Left colon (tissue), 2 donors: ENCODE measurements at places on chromosomes 12 and 14. TPM values are rescaled to one million over a fixed set of nuclear protein-coding genes. Genes with fewer than 3 reads are reported as not detected.

GRCh38 chr14:96191353-96191752, 13.3 kb upstream of the BDKRB2 start:
- DNase-seq: no peak

DNA sequence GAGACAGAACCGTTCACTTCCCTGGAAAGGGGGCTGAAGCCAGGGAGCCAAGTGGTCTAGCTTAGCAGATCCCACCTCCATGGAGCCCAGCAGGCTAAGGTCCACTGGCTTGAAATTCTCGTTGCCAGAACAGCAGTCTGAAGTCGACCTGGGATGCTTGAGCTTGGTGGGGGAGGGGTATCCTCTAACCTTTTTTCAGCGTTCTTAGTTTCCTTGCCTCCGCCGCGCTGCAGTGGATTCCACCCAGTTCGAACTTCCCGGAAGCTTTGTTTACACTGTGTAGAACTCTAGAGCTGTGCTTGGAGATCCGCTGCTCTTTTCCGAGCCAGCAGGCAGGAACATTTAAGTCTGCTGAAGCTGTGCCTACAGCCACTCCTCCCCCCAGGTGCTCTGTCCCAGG, 45.2 kb upstream of the FKBP4 start:
- no peak for DNase-seq

GRCh38 chr12:59597385-59597781, 1.6 kb downstream of the SLC16A7 start:
- no peak for DNase-seq

DNA sequence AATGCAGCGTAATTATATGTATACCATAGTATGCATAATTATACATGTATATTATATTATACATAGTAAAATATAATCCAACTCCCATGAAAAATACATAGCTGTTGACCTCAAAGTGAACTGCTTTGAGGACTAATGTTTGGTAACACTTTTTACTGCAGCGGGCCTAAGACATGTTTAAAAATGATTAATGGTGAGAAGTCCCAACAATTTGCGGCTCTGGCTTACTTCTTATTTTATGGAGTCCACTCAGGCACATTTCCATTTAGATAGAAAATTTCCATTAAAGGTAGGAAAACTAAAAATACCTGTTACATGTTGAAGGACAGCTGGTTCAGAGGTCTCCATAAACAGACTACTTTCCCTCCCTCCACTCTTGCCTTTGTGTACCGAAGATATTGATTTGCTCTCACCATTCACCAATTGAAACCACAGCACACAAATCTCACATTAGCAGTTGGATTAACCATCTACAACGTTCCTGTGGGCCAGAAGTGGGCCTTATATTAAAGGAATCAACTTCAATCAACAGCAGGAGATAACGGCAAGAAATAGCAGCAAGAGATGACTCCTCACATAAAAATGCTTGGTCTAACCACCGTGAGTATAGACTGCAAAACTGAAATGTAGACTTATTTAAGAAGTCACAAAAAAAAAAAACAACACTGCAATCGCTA, 14.1 kb upstream of the NT5DC3 start:
- no peak for DNase-seq

GRCh38 chr12:28568118-28568517, 377.9 kb downstream of the CCDC91 start:
- DNase-seq: no peak

DNA sequence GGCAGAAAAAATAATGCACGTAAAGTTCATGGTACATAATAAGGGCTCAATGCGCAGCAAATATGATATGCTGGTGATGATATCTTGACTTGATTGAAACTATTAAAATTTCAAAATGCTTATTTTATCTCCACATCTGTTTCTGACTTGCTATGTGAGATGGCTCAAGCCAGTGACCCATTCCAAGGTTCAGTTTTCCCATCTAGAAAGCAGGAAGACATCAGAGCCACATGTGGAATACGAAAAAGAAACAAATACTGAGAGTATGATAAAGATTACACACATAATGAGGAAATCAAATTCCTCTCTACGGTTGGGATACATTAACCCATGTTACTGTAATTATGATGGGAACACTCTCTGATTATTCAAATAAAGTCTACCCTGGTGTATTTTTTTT, 24.0 kb upstream of the TSPAN11 start:
- DNase-seq: no peak

- no peak for DNase-seq
Measured at GRCh38 chr14:52960627-52961026, 9.8 kb upstream of the FERMT2 start.

GRCh38 chr12:113083863-113084435, 27.4 kb downstream of the DTX1 start:
- DNase-seq: no peak

DNA sequence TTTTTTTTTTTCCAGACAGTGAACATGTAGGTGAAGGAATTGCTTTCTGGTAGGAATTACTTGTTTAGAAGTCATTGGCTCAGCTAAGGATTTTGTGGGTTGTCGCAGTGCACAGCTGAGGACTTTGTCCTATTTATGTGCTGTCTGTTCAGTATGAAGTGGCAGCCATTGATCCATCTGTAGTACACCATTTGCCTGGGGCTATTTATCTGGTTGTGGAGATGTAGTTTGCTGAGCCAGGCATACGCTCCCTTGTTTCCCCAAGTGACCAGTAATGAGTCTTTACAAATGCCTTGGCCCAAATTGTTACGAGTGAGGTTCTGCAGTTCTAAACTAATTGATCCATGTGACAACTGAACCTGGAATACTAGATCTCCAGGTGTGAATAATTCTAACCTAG, 140.1 kb downstream of the NRXN3 start:
- DNase-seq: no peak

DNA sequence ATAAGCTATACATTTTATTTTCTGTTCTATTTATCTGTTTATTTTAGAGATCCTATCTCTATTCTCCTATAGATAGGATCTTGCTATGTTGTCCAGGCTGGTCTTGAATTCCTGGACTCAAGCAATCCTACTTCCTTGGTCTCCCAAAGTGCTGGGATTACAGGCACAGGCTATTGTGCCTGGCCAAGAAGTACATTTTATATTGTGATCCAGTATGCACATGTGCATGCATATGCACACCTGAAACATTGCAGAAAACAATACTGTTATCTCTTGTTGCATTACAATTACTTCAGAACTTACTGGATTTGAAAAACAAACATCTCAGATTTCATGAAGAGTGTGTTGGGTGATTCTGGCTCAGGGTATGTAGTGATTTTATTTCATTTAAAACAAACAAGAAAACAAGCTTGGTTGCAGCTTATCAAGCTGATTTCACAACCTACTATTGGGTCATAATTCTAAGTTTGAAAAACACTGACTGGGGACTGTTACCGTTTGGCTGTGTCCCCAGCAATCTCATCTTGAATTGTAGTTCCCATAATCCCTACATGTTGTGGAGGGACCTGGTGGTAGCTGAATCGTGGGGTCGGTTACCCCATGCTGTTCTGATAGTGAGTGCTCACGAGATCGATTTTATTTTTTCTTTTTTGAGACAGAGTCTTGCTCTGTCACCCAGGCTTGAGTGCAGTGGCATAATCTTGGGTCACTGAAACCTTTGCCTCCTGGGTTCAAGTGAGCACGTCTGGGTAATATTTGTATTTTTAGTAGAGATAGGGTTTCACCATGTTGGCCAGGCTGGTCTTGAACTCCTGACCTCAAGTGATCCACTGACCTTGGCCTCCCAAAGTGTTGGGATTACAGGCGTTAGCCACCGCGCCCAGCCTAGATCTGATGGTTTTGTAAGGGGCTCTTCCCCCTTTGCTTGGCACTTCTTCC, 31.3 kb downstream of the ERC1 start:
- DNase-seq: no peak

GRCh38 chr14:77918448-77918847, 118.5 kb downstream of the ADCK1 start:
- no peak for DNase-seq

- DNase-seq: peak; percentile 93
Measured at GRCh38 chr14:23237772-23238594, at the start of gene RNF212B. RNF212B (plus strand) TSS chr14:23237936; CDS start chr14:23240346, 2,410 bp downstream.

DNA sequence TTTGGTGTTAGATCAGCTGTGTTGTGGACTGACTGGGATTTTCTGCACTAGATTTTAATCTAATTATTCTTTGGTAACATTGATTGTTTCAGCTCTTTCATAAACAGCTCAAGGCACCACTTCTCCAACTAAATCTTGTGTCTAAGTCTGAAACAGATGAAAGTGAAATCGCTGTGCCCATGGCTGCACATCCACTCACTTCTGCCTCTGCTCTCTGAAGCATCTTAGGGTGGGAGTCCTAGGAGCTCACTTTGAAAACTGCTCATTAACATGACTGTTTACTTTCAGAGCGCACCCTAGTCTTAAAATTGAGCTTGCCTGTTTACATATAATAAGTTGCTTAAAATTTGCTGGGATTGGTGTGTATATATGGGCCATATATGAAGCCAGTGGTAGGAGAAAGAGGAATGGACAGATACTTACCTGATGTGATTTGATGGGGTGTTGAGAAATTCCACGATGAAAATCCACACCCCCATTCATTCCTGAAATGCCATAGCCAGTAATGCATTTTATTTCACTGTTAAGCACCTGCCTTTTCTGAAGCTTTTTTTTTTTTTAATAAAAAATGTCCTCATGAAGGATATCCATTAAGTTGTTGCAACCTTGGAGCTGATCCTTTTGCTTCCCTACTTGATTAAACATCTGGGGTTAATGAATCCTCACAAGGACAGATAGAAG, 52.8 kb downstream of the PPFIBP1 start:
- no peak for DNase-seq

- no peak for DNase-seq
Measured at GRCh38 chr14:37403626-37404025, 191.4 kb downstream of the FOXA1 start.

DNA sequence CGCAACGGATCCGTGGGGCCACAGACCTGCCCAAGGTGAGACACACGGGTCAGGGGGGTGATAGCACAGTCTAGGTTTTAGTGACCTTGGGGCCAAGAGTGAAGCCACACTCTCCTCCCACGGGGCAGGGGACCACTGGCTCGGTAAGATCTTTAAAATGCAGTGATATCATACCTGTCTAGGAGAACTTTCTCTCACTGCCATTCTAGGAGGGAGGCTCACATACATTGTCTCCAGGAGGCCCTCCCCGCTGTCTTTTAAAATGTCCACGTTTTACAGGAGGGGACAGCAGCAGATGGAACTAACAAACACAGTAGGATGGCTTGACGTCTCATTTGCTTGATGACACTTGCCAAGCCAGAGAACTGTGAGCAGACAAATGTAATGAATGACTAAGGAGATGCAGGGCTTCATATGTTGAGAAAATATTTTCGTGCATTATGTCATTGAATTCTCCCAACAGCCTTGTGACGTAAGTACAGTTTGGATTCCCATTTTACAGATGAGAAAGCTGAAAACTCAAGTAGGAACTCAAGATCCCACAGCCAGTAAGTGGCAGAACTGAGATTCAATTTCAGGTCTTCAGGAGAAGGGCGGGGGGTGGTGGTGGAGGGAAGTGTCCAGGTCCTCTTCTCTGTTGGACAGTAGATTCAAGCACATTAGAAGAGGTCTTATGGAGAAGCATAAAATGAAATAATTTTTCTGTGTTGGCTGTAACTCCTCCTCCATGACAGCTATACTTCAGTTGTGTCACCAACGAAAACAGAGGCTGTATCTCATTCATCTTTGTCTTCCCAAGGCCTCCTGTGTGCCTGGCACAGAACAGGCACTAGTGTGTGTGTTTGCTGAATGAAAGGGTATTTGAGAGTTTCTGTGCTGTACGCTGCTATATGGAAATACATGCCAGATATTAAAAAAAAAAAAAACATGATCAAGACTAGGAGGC, 2.1 kb downstream of the VASH1 start:
- no peak for DNase-seq

- no peak for DNase-seq
Measured at GRCh38 chr12:124218243-124218560, 76.7 kb upstream of the RFLNA start.

DNA sequence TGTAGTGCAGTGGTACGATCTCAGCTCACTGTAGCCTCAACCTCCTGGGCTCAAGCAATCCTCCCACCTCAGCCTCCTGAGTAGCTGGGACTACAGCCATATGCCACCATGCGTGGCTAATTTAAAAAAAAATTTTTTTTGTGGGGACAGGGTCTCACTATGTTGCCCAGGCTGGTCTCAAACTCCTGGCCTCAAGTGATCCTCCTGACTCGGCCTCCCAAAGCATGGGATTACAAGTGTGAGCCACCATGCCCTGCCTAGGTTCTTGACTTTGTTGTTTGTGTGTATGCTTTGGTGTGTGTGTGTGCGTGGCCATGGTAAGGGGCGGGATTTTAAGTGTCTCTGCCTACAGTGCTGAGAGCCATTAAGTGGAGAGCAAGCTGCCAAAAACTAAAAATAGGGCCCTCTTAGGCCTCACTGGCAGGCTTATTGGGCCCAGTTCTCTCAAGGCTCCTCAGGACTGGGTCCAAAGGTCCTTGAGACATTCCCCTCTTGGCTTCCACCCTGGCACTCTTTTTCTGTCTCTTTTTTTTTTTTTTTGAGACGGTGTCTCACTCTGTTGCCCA, 5.1 kb downstream of the COX14 start:
- DNase-seq: no peak

DNA sequence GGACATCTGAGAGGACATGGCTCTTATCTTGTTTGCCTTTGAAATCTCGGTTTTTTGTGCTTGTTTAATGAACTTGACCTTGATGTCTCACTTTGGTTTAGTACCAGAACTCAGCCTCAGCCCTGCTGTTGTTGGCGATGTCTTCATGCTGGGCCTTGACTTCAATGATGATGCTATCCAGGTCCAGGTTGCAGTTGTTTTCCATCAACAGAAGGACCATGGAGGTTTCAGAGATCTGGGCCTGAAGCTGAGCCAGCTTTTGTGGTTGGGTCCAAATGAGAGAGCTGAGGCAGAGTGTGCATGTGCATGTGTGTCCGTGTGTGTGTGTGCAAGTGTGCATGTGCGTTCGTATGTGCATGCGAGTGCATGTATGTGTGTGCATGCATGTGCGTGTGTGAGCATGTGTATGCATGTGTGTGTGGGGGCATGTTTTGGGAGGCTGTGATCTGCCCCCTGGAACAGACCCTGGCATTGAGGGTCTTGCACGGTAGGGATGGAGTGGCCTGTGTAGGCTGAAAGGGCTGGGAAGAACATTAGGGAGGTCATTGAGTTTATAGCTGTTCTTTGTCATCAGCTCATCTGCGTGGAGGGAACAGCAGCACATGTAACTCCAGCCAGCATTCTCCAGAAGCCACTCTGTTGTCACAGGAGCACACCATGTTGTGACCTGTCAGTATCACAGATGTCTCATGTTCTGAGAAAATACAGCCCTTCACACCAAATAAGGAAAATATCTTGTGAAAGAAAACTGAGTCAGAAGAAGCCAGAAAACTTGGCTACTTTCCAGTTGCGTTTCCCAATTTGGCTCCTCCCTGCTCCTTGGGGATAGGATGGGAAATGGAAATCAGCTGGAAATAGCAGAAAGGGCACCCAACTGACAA, 10.0 kb upstream of the KRT82 start:
- DNase-seq: no peak

The INSM2 gene
- not detected for total RNA-seq

The ERP27 gene
- total RNA-seq: 1.0 TPM

The CREBL2 gene
- 28.1 TPM for total RNA-seq

The DAD1 gene
- total RNA-seq: 139 TPM

The LRTM2 gene
- total RNA-seq: not detected

The RPS29 gene
- 1,252 TPM for total RNA-seq

The SIX4 gene
- total RNA-seq: 0.09 TPM

The ACSM4 gene
- total RNA-seq: not detected
